ENCODE measurements at places on chromosomes 11 and 22.

- no peak for DNase-seq
Observed at GRCh38 chr11:11346303-11346702, 6.7 kb downstream of the CSNK2A3 start.

GRCh38 chr11:119999220-119999619, 138.7 kb downstream of the TRIM29 start:
- DNase-seq: no peak

GRCh38 chr11:72141066-72141465, 5.5 kb downstream of the FOLR3 start:
- no peak for DNase-seq

DNA sequence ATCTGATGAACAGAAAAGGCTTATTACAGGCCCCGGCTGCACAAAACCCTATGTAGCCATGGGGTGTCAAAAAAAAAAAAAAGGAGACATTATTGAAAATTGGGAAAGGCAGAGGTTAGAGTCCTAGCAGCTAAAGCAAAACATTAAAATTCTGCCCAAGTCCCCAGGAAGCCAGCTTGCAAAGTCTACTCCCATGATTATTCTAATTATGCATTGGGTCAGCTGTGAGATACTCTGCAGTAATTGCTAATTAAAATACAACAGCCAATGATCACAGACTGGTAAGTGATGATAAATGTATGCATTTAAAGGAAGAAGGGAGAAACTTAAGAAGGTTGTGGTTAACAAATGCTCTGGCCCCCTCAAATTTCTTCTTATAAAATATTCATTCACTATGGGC, 286.9 kb upstream of the PITPNB start:
- no peak for DNase-seq

DNA sequence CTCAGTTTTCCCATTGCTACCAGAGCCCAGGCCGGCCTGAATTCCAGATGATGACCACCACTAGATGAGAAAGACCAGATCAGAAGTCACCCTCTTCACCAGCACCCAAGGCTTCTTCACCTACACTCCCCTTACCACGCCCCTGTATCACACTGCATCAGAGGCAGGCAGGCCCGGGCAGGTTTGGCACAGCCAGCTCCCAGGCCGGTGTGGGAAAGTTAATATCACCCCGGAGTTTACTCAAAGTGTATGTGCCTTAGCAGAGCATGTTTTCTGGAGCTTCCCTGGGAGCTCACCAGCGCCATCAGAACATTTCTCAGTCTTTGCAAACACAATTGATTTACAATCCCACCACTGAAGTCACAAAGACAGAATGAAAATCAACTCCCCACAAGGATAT, 47.5 kb upstream of the POU2AF1 start:
- DNase-seq: no peak

Data from activated naive CD4-positive, alpha-beta T cell (primary cell).